ENCODE measurements at places on chromosomes 7 and 10.

- DNase-seq: no peak
Observed at GRCh38 chr10:86047588-86047987, 319.0 kb downstream of the GRID1 start.

DNA sequence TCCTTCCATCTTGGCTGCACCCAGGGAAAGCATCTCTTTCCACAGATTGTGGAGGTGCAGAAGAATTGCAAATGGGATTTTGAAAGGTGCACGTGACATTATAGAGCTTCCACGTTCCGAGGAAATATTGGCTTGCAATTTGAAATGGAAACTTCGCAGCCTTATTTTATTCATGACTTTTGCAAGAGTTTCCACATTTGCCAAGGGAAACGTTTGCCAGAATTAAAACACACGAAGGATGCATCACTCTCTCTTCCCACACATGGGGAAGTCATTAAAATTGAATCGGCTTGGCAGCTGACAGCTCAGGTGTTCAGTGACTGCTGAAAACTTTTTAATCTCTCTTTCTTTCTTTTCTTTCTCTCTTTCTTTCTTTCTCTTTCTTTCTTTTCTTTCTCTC, 475.4 kb upstream of the IGFBP3 start:
- DNase-seq: no peak

- DNase-seq: no peak
Observed at GRCh38 chr7:28269700-28270361, 89.2 kb upstream of the JAZF1 start.

GRCh38 chr7:33243319-33243881, 114.0 kb downstream of the BBS9 start:
- DNase-seq: no peak

- no peak for DNase-seq
Observed at GRCh38 chr7:42224391-42225003, 12.5 kb downstream of the GLI3 start.

- no peak for DNase-seq
Observed at GRCh38 chr7:89798599-89798996, 355.7 kb upstream of the STEAP1 start.

DNA sequence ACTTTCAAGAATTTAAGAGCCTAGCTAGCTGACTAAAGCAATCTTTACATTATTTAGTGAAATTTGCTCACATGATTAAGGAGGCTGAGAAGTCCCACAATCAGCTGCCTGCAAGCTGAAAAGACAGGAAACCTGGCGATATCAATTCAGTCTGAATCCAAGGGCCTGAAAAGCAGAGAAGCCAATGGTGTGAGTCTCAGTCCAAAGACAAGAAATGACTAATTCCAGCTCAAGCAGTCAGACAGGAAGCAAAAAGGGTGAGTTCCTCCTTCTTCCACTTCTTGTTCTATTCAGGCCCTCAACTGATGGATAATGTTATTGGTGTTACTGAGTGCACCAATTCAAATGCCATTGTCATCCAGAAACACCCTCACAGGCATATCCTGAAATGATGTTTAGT, 1231.6 kb upstream of the CELF2 start:
- no peak for DNase-seq

DNA sequence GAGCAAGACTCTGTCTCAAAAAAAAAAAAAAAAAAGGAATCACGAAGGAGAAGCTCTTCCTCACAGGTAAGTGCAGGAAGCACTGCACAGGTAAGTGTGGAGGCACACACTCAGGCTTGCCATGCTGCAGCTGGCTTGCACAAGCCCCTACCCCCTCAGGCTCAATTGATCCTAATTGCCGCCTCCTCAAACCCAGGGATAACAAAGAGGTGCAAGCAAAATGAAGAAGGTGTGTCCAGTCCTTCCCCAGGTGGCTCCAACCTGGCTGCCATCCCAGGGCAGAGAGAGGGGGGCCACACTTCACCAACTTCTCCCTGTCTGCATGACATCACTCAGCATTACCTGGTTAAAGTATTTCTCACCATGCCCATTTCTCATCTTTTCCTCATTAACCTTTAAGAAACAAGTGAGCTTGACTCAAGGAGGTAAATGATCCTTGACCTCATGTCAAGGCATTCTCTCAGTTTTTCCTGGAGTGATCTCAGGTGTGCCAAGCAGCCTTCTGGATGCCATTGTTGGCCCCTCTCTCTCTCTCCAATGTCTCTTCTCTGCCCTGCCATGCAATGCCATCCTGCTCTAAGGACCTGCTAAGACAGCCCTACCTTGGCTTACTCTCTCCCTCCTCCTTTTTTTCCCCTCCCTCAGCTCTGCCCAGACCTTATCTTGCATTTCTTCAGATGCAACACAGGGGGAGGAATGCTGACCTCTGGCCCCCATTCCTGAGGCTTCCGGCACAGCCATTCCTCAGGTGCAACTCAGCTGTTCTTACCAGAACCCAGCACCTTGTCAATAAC, 13.0 kb upstream of the TRPV6 start:
- DNase-seq: no peak

DNA sequence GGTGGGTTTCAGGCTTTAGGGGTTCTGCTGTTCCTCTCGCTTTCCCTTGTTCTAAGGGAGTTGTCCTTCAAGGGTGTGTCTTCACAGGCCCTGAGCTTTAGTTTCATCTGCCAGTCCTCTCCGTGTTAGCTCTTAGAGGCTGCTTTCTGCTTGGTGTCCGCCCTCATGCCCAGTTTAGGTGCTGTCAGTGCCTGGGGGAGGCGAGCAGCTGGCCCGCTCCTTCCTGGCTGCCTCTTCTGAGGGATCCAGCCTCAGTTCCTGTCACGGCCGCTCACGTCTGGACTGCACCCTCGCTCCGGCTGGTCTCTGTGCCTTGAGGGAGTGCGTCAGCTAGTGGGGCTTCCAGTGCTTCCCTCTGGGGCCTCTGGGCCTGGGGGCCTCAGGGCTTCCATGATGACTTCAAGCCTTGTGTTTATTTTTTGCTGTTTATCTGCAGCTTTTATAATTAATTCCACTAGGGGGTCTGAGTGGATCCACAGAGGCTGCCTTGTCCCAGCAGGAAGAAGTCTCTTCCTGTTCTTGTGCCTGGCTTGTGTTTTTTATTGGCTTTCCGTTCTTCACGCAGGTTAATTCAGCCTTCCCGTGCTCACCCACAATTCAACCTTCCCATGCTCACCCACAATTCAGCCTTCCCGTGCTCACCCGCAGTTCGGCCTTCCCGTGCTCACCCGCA, 33.0 kb downstream of the WDR37 start:
- no peak for DNase-seq

- no peak for DNase-seq
Observed at GRCh38 chr10:61100887-61101286, 156.9 kb upstream of the RHOBTB1 start.

DNA sequence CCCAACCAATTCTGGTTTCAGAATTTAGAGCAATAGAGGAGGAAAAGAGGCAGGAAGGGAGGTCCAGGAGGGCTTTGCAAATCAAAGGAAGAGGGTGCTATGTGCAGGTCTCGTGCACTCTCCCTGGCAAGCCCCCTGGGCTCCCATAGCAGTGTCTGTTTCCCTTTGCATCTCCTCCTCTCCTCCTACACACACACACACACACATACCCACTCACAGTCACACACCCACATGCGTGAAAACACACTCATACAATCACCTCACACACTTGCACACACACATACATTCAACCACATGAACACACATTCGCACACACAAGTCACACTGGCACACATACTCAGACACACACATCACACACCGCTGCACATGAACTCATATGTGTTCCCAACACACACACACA, 105.3 kb downstream of the OAT start:
- DNase-seq: no peak

GRCh38 chr10:111493024-111493625, 416.3 kb downstream of the ADRA2A start:
- DNase-seq: no peak

DNA sequence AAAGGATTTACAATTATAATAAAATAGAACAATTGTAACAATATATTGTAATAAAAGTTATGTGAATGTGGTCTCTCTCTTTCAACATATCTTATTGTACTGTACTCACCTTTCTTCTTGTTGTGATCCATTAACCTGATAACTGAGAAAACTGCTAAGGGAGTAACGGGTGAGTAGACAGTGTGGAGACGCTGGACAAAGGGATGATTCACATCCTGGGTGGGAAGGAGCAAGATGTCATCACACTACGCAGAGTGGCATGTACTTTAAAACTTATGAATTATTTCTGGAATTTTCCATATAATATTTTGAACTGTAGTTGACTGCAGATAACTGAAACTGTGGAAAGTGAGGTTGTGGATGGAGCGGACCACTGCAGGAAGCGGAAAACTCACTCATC, 91.2 kb upstream of the PLPP4 start:
- no peak for DNase-seq

GRCh38 chr10:18205098-18205834, 65.0 kb downstream of the CACNB2 start:
- DNase-seq: no peak

GRCh38 chr7:48089046-48090003, at the start of gene UPP1:
UPP1 (plus strand) TSS chr7:48089265; CDS start chr7:48094784, 5,519 bp downstream.
- DNase-seq: peak; percentile 81

GRCh38 chr7:14551310-14551709, 351.2 kb downstream of the DGKB start:
- DNase-seq: no peak

GRCh38 chr10:131173484-131174210, 137.9 kb downstream of the TCERG1L start:
- no peak for DNase-seq

GRCh38 chr10:96431211-96431970, 72.6 kb upstream of the OPALIN start:
- no peak for DNase-seq

DNA sequence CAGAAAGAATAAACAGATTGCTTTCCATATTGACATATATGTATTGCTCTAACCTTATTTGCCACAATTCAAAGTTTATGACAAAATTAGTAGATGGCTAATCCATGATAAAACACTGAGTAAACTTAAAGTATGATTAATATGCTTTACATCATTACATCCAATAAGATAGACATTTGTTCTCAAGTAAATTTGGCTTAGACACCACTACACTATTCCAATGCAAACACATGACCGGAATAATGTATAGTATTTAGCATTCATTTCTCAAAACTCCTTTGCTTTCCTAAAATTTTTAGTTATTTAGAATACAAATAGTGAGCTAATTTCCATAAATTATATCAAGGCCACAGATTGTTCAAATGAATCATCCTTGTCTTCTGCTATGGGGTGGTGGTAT, 20.2 kb downstream of the SEM1 start:
- no peak for DNase-seq

DNA sequence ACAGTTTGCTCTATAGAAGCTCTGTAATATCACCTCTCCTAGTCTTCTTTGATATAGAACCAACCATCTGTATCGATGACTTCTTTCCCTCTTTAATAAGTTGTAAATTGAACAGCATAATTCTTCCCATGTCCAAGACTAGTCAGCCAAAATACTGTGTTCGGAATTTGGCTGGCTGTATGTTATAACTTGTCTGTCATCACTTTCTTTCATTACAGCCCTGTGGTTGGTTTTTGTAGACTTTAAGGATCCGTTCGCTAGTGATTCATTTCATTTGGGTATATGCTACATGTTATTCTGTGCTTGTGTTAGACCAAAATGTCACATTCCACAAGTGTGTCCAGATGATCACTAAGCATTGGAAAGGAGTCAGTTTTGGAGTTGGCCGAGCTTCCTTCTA, 155.4 kb upstream of the ITGB1 start:
- no peak for DNase-seq

DNA sequence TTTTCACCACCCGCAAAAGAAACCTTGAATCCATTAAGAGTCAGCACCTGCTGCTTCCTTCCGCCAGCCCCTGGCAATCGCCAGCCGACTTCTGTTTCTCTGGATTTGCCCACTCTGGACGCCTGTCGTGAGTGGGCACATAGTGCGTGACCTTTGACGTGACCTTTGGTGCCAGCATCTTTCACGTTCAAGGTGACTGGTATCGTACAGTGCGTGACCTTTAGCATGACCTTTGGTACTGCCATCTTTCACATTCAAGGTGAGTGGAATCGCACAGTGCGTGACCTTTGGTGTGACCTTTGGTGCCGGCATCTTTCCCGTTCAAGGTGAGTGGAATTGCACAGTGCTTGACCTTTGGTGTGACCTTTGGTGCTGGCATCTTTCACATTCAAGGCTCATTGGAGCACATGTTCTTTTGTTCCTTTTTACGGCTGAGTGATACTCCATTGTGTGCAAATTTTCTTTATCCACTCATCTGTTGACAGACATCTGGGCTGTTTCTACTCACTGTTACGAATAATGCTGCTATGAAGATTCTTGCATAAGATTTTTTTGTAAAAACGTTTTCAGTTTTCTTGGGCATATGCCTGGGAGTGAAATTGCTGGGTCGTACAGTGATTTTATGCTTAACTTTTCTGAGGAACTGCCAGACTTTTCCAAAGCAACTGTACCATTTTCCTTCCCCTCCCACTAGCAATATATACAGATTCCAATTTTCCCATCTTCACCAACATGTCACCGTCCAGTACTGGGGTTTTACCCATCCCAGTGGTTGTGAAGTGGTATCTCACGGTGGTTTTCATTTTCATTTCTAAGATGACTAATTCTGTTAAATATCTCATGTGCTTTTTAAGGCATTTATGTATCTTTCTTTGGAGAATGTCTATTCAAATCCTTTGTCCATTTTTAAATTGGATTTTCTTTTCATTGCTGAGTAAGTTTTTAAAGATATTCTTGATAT, 145.3 kb downstream of the DIP2C start:
- no peak for DNase-seq

DNA sequence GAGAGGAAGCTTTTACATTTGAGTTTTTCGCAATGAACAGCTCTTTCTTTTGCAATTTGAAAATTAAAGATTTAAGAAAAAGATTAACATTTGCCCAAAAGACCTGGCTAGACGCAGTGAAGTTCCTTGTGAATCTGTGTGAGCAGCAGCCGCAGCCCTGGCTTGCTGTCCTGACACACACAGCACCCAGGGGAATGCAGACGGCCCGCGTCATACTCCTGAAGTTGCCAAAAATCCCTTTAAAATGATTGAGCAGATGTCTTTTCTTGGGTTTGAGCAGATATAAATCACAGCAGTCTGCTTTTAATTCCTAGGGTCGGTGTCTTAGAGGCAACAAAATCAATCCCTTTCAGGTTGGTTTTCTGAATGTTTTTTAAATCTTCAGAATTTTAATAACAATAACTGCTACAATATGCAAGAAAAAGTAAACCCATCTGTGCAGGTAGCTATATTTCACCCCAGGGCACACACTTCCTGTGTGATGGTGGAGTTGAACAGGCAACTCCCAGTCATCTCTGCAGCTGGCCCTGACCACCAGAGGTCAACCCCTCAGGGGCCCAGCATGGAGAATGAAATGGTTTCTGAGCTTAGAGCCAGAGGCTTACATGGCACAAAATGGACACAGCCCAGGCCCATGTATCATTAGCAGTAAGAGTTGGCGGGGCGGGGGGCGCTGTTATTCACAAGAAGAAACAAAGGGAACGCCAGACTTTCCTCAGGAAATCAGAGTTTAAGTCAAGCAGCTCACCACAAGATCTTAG, 32.2 kb upstream of the TRIL start:
- no peak for DNase-seq

GRCh38 chr10:33252794-33253203, 81.7 kb downstream of the NRP1 start:
- no peak for DNase-seq

DNA sequence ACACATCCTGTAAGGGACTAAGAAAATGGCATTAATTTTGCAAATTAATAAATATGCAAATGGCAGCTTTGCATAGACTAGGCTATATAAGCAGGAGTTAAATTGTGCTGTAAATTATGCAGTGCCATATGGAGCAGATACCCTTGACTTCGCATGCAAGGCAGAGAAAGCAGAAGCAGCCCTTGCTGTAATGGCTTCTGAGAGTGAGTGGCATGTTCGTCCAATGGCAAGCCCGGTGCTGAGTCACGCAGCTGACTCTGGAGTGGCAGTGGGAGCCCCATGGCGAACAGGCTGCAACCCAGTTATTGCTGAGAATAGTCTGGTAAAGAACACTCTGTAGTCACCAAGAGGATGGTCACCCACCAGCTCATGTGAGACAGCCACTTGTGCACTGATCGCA, 1186.5 kb downstream of the TYW1 start:
- DNase-seq: no peak

Measured in esophagus squamous epithelium (tissue), 5 donors.